ENCODE measurements at places on chromosomes 7 and 10.

- DNase-seq = no peak
Measured at GRCh38 chr10:74238031-74238431, 87.0 kb downstream of the ADK start.

DNA sequence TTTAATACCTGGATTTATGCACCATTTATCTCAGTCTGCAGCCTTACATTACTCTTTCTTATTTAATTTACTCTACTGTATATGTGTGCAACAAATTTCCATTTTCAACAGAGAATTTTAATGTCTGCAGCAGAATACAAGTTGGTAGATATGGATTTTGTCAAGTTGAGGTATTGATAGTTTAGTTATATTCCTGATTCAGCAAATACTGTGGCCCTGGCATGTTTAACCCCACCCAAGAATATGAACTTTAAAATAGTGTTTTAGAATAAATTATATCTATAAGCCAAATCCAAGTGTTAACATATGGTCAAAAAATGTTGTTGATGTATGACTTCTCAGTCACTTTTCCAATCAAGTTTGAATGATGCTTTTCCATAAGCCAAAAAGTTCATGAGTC is 378.4 kb upstream of the NRG3 start:
- DNase-seq = no peak

DNA sequence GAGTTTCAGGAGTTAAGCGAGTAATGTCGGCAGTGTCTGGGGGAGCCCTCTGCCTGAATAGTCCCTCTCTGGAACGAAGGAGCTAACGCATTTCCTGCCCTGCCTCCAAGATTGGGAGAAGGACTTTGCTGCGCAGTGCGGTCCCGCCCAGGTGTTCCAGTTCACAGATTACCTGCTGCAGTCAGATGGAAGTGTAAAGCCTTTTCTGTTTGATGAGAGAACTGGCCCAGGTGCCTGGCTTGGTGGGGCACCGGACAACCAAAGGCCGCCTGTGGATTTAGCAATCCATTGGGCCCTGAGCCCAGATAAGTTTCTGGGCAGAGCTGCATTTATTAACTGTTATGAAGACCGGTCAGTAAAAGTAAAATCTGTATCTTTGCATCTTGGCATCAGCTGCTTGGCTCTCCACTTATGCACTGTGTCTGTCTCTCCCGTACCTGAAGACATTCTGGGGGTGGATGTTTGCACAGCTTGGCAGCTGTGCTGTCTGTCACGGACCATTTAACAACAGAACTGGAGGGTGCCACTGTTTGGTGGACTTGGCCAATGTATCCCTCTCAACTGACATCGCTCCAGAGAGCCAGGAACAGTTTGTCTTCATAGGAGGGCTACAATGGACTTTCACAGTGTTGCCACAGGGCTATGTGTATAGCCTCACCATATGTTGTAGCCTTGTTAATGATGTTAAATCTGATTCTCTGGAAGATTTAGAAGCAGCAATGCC is 654.7 kb upstream of the ZWINT start:
- DNase-seq = no peak

GRCh38 chr10:23540401-23541030 is 101.6 kb downstream of the OTUD1 start:
- no peak for DNase-seq

DNA sequence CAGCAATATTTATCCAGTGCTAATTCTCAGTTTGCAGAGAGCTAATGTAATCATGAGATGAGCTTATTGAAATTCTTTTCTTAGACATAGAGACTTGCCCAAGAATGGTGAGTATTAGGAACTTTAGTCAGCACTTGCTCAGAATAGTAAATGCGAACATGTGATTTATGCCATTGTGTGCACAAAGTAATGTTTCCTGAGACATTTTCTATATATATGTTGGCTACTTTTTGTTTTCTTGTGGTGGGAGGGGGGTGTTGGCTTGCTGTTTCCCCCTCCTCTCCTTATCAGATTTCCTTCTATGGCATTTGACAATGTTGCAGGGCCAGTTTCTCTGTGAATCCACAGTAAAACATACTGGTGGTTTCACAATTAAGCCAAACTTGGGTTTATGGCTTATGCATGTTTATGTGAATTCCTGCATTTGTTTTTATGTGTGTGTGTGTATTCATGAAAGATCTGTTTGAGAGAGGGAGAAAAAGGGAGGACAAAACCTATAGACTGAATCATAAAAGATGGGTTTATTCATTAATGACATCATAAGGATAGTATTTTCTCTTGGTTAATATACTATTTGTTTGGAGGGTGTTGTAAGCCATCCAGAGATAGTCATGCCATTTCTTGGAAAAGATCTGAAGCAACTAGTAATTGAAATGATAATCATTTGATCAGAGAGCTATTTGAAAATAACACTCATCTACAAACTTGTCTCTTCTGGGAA is 36.3 kb downstream of the ARID5B start:
- DNase-seq = no peak
